ENCODE measurements at places on chromosomes 1 and 21. TPM values are rescaled to one million over a fixed set of nuclear protein-coding genes. Genes with fewer than 3 reads are reported as not detected.

The SPOCD1 gene
- 0.36 TPM for polyA plus RNA-seq

The GNAT2 gene
- polyA plus RNA-seq, result not detected

The L1TD1 gene
- polyA plus RNA-seq, result not detected

The SLAMF6 gene
- polyA plus RNA-seq, result 0.30 TPM

The GALE gene
- 20.8 TPM for polyA plus RNA-seq

The ANGPTL1 gene
- polyA plus RNA-seq, result 12.6 TPM

The PODN gene
- polyA plus RNA-seq, result 9.8 TPM

The LCE2A gene
- not detected for polyA plus RNA-seq

The TPRG1L gene
- polyA plus RNA-seq, result 48.8 TPM

The OVAAL gene
- 13.8 TPM for polyA plus RNA-seq

The CLDN19 gene
- polyA plus RNA-seq, result 0.01 TPM

The NEGR1 gene
- 2.4 TPM for polyA plus RNA-seq

The LACTBL1 gene
- not detected for polyA plus RNA-seq

GRCh38 chr1:163161841-163162240, 40.9 kb downstream of the RGS5 start:
- DNase-seq, result no peak

DNA sequence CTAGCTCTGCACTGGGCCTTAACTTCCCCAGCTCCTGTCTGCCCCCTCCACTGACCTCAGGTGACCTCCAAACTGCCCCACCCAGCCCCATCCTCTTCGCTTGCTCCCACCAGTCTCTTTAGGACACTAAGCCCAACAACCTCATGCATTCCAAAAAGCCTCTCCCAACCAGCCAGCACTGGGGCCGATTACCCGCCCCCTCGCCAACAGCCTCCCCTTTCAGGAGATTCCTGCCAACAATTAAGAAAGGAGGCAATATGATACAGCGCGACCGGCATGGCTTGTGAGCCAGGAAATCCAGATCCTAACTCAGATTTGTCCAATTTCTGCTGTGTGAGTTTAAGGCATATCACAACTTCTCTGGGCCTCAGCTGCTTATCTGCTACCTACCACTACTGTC, 14.7 kb downstream of the KANK4 start:
- DNase-seq, result no peak

DNA sequence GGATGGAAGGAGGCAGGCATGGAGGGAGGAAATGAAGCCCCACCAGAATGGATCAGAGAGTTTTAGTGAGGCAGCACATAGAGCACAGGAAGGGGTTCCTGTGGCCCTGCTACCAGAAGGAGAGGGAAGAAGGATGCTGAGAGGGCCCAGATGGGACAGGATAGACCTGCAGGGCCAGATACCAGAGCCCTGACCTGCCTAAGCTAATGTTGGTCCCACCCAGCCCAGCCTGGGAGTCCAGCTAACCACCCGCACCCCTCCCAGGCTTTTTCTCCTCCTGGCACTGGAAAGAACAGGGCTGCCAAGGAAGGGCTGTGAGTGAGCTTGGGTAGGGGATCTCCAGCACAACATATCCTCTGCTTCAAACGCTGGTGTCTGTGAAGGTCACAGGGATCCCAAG, 6.9 kb downstream of the NECTIN4 start:
- no peak for DNase-seq

DNA sequence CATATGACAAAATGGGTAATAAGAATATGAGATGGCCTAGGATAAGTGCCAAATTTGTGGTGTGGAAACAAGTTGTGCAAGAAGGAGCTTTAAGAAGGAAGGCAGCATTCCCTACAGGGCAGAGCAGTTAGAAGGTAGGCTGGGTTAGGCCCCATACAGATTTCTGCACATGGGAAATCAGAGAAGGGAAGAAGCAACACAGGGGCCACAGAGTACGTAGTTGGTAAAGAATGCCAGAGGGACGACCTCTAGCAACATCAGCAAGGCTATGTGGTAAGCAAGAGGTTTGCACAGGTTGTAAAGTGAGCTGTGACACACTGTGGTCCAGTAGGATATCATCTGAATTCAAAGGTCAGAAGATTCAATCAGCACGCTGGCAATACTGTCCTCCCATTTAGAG, 765.6 kb upstream of the B3GALT2 start:
- DNase-seq, result no peak

DNA sequence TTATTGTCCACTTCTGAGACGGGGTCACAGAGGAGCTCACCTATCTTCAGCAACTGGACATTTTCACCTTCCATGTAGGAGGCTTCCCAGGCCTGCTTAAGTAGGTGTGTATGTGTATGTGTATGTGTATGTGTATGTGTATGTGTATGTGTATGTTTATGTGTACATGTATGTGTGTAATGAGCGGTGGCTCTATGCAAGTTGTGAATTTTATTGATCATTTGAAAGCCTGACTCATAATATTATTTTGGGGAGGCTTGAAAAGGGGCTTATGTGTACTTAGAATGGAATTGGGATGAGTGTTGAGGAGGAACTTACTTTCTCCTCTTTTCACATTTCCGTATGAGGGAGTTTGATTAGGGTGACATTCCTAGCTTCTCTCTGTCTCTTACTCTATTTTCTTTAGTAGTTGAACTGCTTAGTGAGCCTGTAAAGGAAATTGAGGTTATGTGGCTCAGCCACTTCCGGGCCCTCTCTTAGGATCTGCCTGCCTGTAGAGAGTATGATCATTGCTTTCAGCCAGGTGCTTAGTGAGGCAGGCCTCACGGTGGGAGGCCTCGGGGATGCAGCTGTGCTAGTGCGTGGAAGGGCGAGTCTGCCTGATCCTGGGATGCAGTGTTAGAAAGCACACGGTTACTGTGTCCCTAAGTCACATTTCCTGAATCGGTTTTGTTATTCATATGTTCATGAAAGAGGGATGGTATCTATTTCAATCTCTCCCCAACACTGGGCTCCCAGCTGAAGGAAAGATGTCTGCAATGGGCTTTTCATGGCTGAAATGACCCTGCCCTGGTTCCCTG, 61.0 kb downstream of the IER5 start:
- no peak for DNase-seq

DNA sequence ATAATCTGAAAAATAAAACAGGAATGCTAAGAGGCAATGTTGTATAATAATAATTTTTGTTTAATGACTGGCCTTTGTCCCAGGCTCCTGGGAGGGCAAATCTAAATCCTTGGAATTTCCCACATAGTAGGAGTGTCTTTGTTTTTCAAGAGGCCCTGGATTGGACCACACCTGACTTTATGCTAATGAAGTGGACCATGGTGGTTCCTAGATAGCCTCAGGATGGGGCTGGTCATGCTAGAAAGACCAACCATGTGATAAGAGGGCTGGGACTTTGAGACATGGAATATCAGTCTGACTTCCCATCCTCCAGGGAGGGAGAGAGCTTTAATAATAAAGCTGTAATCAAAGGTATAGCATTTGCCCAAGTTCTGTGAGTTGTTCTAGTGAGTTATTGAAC, 138.2 kb upstream of the RAB4A start:
- no peak for DNase-seq

GRCh38 chr1:181726320-181727012, 243.1 kb downstream of the CACNA1E start:
- no peak for DNase-seq

GRCh38 chr1:11564237-11564636, 85.3 kb downstream of the DISP3 start:
- no peak for DNase-seq

GRCh38 chr21:18349468-18349867, 54.1 kb downstream of the TMPRSS15 start:
- no peak for DNase-seq

GRCh38 chr1:190019717-190020116, 457.9 kb downstream of the BRINP3 start:
- no peak for DNase-seq

- DNase-seq, result no peak
Observed at GRCh38 chr1:41437011-41437355, 47.5 kb downstream of the EDN2 start.

- no peak for DNase-seq
Observed at GRCh38 chr1:71304125-71304524, 223.3 kb upstream of the ZRANB2 start.

- no peak for DNase-seq
Observed at GRCh38 chr1:235049217-235049616, 79.4 kb downstream of the TOMM20 start.

GRCh38 chr1:156582388-156583017, 3.0 kb downstream of the TTC24 start:
- no peak for DNase-seq

GRCh38 chr1:27001570-27002360, 8.3 kb downstream of the TRNP1 start:
- peak; percentile 73 for DNase-seq

DNA sequence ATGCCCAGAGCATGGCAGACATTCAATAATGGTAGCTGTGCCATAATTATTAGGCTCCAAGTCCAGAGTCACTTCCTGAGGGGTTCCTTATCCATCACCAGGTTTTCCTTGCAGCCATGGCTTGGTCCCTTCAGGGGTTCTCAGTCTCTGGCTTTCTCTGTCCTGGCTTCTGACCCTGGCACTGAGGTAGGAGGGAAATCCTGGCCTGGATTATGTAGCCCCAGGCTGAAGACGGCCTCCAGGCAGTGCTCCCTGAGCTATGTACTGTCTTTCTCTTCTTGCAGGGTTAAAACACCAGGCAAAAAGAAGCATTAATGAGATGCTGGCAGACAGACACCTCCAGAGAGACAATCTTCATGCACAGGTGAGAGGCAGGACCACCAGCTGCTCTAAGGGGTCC, 9.5 kb upstream of the PADI3 start:
- no peak for DNase-seq

DNA sequence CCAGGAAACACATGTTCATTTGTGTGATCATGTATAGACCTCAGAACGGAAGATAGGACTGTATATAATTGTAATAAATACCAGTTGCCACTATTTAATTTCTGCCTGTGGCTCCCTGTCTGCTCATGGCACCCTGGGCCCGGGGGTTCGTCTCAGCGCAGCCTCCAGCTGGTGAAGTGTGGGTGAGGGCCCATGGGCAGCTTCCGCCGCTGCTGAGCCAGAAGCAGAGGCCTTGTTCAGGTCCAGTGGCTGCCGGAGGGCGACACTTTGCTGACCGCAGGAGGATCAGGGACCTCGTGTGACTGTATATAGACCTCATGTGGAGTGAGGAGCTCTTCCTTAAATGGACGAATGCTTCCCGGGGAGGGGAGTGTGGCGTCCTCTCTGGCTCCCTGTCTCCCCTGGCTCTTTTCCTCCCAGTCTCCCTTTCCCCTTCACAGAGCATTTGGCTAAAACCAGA, 155.9 kb downstream of the PEX14 start:
- DNase-seq, result no peak

DNA sequence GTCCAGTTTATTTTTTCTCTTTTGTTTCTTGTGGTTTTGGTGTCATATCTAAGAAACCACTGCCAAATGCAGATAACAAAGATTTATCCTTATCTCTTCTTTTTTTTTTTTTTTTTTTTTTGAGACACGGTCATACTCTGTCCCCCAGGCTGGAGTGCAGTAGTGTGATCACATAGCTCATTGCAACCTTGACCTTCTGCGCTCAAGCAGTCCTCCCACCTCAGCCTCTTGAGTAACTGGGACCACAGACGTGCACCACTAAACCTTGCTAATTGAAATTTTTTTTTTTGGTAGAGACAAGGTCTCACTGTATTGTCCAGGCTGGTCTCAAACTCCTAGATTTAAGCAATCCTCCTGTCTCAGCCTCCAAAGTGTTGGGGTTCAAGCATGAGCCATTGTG, 8.9 kb downstream of the SLC66A1 start:
- no peak for DNase-seq

GRCh38 chr1:157399984-157400382, 152.3 kb downstream of the FCRL5 start:
- DNase-seq, result no peak

- no peak for DNase-seq
Observed at GRCh38 chr1:21630571-21631343, 38.4 kb downstream of the RAP1GAP start.

DNA sequence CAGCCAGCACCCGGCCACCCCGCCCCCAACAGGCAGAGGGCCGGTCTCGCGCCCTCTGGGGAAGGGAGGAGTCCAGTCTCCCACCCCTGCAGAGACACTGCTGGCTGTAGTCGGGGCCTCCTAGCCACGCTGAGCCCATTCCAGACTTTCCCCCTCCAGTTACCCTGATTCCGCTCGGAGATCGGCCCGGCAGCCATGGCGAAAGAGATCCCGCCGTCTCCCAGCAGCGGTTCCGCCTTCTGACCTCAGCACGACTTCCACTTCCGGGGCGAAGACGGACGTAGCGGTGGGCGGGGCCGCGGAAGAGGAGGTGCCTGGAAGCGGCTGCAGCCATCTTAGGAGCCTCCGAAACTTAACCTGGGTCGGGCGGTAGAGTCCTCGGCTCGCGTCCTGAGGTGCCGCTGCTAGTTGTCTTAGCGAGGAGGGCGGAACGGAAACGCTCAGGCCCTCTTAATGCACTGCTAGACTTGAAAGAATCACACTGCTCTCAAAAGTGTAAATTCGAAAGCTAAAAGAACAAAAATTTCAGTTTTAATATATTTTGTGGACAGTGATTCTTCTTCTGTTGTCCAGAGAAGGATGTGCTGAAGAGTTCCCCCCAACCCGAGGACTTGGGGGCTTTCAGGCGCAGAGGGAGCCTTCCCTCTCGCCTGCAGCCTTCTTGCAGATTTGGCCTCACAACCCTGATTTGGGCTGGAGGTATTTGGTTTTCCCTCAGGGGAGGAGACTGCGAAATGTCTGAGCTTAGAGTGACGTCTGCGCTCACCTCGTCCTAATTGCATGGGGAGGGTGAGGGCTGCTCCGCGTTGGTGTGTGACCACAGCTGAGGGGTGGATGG, at the start of gene SF3B4:
TSS of gene SF3B4 (minus strand) at position 241 of the 838 bp plus-strand sequence. CDS start at position 197, 44 bp downstream.
- DNase-seq, result peak; percentile 96

GRCh38 chr1:28058168-28058567, 30.2 kb downstream of the EYA3 start:
- DNase-seq, result no peak

- DNase-seq, result no peak
Observed at GRCh38 chr1:50993645-50994044, 23.6 kb downstream of the CDKN2C start.

DNA sequence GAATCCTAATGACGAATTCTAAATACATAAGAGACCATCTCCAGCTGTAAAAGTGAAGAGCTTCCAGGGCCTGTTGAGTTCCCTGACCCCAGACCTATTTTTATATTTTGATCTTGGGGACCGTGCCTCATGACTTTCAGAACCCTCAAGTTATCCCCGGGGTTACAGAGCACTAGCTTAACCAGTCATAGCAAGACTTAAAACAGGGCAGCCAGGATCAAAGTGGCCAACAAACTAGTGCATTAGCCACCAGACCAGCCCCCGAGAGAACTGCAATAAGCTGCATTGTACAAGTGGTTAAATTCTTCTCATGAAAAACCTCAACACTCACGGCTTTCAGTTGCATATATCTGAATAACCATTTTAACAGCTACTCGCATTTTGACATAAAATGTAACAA, 183.0 kb downstream of the BARHL2 start:
- no peak for DNase-seq
